A549 treated with ZK216348 at 1 μM for 4 hours (cell line): ENCODE measurements at places on chromosomes 6 and 20. TPM values are rescaled to one million over a fixed set of nuclear protein-coding genes. Genes with fewer than 3 reads are reported as not detected.

The LTB gene
- total RNA-seq = 0.21 to 0.76 TPM (median 0.45 TPM) in 4 of 5 replicates, not detected in the other

The SPATA25 gene
- total RNA-seq = 0.39 to 0.89 TPM (median 0.85 TPM) in 4 of 5 replicates, not detected in the other

The PAX1 gene
- total RNA-seq = 0.09 TPM in 1 of 5 replicates, not detected in the others

The EFCAB8 gene
- not detected in 5 replicates for total RNA-seq

The SSTR4 gene
- 0.17 to 0.35 TPM (median 0.25 TPM) in 4 of 5 replicates, not detected in the other for total RNA-seq

The DZANK1 gene
- 2.6 to 3.2 TPM (median 2.8 TPM) in 5 replicates for total RNA-seq

The ZNF165 gene
- total RNA-seq = 0.57 to 1.5 TPM (median 0.83 TPM) in 5 replicates

The MYT1 gene
- 0.08 to 0.93 TPM (median 0.44 TPM) in 5 replicates for total RNA-seq

The CST2 gene
- total RNA-seq = 0.28 to 0.83 TPM (median 0.50 TPM) in 4 of 5 replicates, not detected in the other

The GABRR1 gene
- not detected in 5 replicates for total RNA-seq

The FNDC11 gene
- 0.09 to 0.42 TPM (median 0.22 TPM) in 4 of 5 replicates, not detected in the other for total RNA-seq

The SLC17A2 gene
- total RNA-seq = not detected in 5 replicates

The NRN1 gene
- 0.40 to 1.2 TPM (median 0.78 TPM) in 5 replicates for total RNA-seq

The ADGB gene
- not detected in 5 replicates for total RNA-seq

The BMP5 gene
- not detected in 5 replicates for total RNA-seq
